ENCODE measurements at places on chromosomes 11 and 22. TPM values are rescaled to one million over a fixed set of nuclear protein-coding genes. Genes with fewer than 3 reads are reported as not detected.

The SGSM1 gene
- total RNA-seq: 0.64 TPM

The GSTT2 gene
- not detected for total RNA-seq

DNA sequence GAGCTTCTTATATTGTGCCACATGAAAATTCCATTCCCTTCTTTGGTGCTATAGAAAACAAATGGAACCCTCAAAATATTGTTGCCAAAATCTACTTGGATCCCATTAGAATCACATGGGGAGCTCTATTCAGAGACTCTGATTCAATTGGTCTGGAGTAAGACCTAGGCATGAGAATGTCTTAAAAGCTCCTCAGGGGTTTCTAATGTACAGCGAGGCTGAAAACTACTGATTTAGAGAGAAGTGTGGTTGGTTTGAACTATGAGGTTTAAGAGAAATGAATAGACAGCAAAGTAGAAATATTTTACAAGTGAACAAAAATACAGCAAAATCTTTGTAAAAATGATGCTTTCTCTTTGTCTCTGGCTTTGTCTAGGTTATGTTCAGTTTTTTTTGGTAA lies 514.7 kb downstream of the CNTN5 start:
- DNase-seq: no peak

DNA sequence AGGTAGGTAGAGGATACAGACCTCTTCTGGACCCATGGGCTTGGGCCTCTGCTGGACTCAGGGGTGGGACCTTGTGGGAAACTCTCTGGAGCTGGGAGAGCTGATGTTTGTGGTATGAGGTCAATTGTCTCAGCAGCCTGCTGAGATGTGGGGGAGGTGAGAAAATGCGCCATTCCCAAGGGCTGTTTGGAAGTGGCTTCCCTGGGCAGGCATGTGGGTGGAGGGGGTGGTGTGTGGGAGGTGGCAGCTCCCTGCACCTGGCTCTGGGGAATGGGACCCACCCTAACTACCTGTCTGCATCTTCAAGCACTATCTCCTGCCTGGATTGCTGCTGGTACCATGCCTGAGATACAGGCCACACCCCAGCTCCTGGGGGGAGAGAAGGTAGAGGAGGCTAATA lies 97.4 kb upstream of the THY1 start:
- DNase-seq: no peak

DNA sequence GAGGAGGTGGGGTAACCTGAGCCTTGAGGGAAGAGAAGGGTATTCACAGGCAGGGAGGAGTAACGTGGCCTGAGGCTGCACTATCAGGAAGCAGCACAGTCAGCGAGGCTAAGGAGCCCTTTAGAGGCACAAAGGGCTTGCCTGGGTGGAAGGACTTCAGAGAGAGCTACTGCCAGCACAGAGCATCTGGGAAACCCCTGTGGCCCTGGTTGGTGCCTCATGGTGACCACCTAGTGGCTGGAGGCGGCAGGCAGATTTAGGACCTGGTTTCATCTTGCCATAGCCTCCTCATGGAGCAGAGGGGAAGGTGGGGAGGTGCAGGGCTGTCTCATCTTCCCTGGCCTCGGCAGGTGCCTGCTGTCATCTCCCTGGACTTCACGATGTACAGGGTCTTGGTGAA lies 64.5 kb downstream of the MPPED1 start:
- DNase-seq: no peak

GRCh38 chr11:76362716-76363115 lies 18.2 kb downstream of the THAP12 start:
- DNase-seq: no peak

- DNase-seq: no peak
These were observed 39.4 kb upstream of the TTC12 start for GRCh38 chr11:113274713-113275582.

The STX3 gene
- 26.2 TPM for total RNA-seq

The KRTAP5-7 gene
- total RNA-seq: not detected

DNA sequence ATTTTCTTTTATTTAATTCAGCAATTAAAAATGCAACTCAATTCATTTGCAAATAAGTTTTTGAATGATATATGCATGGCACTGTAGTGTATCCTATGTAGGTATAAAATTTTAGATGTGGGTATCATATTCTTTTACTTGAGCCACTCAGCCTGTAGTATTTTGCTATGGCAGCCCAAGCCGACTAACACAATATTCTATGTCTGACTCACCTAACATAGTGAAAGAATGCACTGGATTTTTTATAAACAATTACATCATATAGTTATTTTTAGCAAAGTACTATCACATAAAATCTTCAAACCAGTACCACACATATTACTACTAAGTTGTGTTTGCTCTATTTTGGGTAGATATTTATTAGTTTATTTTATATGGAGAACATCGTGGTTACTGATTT lies 21.9 kb upstream of the GRIA4 start:
- DNase-seq: no peak

DNA sequence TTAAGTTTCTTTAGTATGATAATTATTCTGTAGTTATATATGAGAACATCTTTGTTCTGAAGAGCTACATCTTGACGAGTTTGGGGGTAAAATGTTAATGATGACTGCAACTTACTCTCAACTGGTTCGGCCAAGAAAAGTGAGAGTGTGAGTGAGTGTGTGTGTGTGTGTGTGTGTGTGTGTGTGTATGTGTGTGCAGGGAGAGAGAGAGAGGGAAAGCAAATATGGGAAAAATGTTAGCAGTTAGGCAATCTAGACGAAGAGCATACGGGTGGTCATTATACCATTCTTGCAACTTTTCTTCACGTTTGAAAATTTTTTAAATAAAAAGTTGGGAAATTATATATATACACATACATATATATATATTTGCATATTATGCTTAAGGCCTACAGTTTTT lies 18.3 kb upstream of the TMEM41B start:
- DNase-seq: no peak

The HTR3A gene
- not detected for total RNA-seq

GRCh38 chr11:47342854-47343253 lies 9.6 kb downstream of the MYBPC3 start:
- DNase-seq: no peak

The POU2AF1 gene
- 81.0 TPM for total RNA-seq

GRCh38 chr11:115503886-115504275 lies 334 bp downstream of the CADM1 start:
- DNase-seq: no peak

DNA sequence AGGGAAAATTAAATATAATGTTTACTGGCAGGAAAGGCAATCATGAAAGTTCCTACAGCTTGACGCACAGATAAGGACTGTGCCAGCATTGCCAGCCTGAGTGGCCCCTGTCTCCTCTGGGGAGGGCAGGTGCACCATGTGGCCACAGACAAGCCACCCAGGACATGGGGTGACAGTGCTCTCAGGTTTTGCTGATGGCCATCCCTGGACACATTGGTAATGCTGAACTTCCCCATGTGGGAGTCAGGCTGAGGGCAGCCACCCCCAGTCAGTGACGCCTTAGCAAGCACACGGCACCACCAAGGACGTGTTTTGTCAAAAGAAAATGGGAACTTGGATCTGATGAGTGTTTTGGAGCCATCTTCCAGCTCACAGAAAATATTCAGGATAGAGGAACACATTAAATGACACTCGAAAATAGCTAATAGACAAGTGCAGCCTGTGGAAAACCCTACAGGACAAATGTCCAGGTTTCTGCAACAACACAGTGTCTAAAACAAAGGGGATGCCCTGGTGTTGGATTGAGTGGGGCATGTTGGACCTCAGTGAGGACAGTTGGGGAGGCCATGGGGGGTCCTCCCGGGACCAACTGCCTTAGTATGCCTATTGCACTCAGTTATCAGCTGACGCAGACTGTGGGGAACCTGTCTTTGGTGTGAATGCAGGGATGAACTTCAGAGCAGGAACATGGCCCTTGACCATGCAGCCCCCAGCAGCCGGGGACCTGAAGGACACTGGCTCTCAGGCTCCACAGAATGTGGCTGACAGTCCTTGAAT lies 1450.5 kb downstream of the BRD1 start:
- no peak for DNase-seq

DNA sequence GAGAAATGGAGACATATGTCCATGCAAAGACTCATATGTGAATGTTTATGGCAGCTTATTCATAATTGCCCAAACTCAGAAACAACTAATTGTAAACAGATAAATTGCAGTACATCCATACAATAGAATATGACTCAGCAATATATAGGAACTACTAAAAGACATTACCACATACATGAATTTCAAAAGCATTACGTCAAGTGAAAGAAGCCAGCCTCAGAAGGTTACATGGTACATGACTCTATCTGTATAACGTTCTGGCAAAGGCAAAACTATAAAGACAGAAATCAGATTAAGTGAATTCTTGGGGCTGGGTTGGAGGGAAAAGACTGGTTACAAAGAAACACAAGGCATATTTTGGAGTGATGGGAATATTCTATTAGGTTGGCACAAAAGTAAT lies 7.2 kb downstream of the KCTD21 start:
- no peak for DNase-seq

- DNase-seq: no peak
These were observed 1.6 kb upstream of the MAP4K2 start for GRCh38 chr11:64804346-64805210.

DNA sequence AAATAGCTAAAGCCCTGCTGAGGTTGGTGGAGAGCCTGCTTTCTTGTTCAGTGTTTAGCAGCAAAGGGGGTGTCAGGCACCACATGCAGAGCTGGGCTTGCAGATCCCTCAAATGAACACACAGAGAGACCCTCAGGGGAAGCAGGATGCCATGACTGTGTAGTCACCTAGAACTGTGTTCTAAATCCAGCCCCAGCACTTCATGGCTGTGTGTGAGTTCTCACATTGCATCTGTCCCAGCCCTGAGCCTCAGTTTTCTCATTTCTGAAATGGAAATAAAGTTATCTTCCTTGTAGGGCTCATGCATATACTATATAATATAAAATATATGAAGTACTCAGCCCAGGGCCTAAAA lies 47.1 kb downstream of the CWC15 start:
- no peak for DNase-seq

GRCh38 chr11:108351468-108351867 lies 115.9 kb downstream of the C11orf65 start:
- no peak for DNase-seq

- no peak for DNase-seq
These were observed 26.1 kb downstream of the SYT13 start for GRCh38 chr11:45260071-45260470.

DNA sequence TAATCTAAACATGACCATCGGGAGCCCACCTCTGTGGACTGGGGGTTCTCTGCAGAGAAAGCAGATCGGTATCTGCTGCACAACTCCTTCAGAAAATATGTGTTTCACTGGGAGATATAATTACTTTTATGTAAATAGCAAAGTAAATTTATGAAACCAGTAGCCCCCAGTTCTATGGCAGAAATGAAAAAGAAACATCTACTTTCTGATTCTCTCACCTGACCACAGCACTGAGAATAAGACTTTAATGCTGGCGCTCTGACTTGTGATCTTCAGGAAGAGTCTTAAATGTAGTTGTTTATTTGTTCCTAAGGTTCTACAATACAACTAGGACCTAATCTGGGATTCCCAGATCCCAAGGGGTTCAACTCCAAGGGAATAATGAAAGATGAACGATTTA lies 518.0 kb downstream of the DLG2 start:
- no peak for DNase-seq

All from activated T-helper 1 cell treated with anti-CD3 and anti-CD28 coated beads, Interleukin-12 subunit alpha, Interleukin-12 subunit beta, Interleukin-2, Interleukin-4 antibody, amounts not matched to agents 30 ng/mL and 10 ng/mL and 1 ng/mL, durations not matched to agents 14 hours and 24 hours and 36 hours (primary cell).